ENCODE measurements at places on chromosomes 11 and 22. TPM values are rescaled to one million over a fixed set of nuclear protein-coding genes. Genes with fewer than 3 reads are reported as not detected.

Gene MOGAT2
- not detected for total RNA-seq

Gene SLC25A17
- total RNA-seq, result 22.3 TPM

Gene SAC3D1
- 8.4 TPM for total RNA-seq

Gene TEX54
- total RNA-seq, result not detected

Gene TTC28
- 22.2 TPM for total RNA-seq

Gene MS4A3
- total RNA-seq, result not detected

Gene PTPN5
- not detected for total RNA-seq

Gene SGSM1
- 0.88 TPM for total RNA-seq

Gene C22orf42
- not detected for total RNA-seq

Gene MS4A6E
- total RNA-seq, result not detected

Gene DDI1
- total RNA-seq, result not detected

Gene APOA5
- total RNA-seq, result not detected

Gene MYO18B
- not detected for total RNA-seq

Gene FXYD2
- 0.32 TPM for total RNA-seq

Gene SLC39A13
- 41.8 TPM for total RNA-seq

Gene TRIM68
- 12.3 TPM for total RNA-seq

Gene OR8D1
- not detected for total RNA-seq

Gene TAF1D
- 133 TPM for total RNA-seq

Gene MAPK8IP2
- 0.38 TPM for total RNA-seq

Gene YPEL1
- total RNA-seq, result 8.3 TPM

Gene HEPHL1
- total RNA-seq, result not detected

Gene OR10A2
- not detected for total RNA-seq

Gene SPDYC
- not detected for total RNA-seq

Gene LMO2
- 53.1 TPM for total RNA-seq

Gene CCDC73
- 0.06 TPM for total RNA-seq

Gene TSSK2
- total RNA-seq, result not detected

Gene FGF19
- total RNA-seq, result not detected

Gene KRTAP5-1
- total RNA-seq, result not detected

Gene ME3
- 34.8 TPM for total RNA-seq

Gene APOA4
- total RNA-seq, result not detected

Gene HMGXB4
- total RNA-seq, result 8.4 TPM

Gene POU2AF3
- not detected for total RNA-seq

Gene POLD3
- 11.8 TPM for total RNA-seq

Gene FRMD8
- total RNA-seq, result 53.9 TPM

Gene SLC1A2
- not detected for total RNA-seq
